ENCODE measurements at places on chromosomes 2 and 18.

DNA sequence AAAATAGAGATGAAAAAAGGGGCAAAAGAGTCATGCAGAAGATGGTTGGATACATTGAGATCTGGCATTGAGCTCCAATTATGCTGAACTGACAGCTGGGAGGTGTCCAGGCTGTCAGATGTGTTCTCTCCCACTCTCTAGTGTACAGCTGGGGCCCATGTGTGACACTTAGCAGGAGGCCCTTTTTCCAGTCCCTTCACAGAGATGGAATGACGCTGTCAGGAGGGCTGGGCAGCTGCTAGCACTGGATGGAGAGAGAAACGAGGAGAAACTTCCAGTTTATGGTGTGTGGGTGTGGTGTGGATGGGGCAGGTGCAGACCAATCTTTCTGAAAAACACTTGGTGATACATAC is 437.7 kb upstream of the HS6ST1 start:
- DNase-seq: no peak

DNA sequence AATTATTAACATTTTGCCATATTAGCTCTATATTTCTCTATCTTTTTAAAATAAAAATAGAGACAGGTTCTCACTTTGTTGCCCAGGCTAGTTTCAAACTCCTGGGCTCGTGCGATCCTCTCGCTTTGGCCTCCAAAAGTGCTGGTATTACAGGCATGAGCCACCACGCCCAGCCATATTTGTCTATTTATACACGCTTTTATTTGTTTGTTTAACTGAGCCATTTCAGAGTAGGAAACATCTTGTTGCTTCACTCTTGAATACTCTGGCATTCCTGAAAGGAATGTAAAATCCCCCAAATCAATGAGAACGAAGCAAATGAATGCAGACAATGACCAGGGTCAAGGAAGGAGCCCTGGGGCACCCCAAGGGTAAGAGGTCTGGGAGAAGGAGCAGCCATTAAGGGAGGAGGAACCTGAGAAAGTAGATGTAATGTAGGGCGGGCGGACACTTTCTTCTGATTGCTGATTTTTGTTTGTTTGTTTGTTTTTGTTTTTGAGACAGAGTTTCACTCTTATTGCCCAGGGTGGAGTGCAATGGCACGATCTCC is 31.7 kb upstream of the RAB1A start:
- DNase-seq: no peak

DNA sequence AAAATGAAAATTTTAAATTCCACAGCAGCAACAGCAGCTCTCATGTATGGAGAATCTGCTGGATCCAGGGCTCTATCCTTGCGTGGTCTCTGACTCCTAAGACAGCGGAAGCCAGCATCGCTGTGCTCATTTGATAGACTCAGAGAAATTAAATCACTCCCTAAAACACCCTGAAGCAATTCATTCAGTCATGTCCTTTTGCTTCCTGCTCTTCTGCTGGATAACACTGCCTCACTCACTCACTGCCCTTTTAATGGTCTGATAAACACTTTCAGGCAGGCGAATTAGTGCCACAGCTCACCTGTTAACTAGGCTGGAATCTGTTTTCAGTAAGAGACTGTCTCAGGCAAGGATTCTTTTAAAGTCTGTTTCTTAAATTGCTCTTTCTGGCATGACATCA is 10.0 kb downstream of the WIPF1 start:
- DNase-seq: no peak

DNA sequence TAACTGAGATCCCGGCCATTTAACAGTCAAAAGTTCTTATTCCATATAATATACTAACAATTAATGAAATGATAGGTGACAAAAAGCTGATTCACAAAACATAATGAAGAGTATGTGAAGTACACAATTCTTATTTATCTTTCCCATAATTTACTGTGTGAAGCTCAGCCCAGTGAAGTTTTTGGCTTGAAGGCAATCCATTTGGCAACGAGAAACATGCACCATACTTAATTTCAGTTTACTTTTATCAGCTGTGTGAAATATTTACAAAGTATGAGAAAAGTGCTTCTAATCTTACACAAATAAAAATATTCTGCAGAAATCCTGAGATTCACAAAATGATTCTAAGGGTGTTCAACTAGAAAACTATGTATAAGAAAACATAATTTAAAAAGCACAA is 12.3 kb downstream of the FAM98A start:
- no peak for DNase-seq

GRCh38 chr2:160784034-160784433 is 290.4 kb upstream of the RBMS1 start:
- DNase-seq: no peak

GRCh38 chr2:147577323-147577997 is 267.4 kb upstream of the ACVR2A start:
- DNase-seq: no peak

DNA sequence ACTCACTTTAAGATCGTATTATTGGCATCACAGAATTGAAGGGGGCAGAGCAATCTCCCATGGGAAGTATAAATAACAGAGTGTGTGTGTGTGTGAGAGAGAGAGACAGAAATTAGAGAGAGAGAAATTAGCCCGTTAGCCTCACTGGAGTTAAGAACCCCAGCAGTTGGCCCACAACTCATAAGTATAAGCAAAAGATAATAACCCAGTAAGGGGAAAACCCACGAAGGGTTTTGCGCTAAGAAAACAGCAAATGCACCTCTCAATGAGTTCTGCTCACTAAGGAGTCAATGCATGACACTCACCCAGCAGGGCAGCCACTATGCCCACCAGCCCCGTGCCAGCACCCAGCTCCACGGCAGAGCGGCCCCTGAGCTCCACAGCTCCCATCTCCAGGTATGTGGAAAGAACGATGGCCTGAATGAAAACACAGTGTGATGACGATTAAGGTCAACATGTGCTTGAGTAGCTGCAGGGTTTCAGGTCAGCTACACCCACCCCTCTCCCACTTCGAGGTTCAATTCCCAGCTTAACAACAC is 3.6 kb downstream of the METTL21A start:
- DNase-seq: no peak

- peak; percentile 9 for DNase-seq
Observed at GRCh38 chr2:207073801-207074678, 91.7 kb downstream of the KLF7 start.

DNA sequence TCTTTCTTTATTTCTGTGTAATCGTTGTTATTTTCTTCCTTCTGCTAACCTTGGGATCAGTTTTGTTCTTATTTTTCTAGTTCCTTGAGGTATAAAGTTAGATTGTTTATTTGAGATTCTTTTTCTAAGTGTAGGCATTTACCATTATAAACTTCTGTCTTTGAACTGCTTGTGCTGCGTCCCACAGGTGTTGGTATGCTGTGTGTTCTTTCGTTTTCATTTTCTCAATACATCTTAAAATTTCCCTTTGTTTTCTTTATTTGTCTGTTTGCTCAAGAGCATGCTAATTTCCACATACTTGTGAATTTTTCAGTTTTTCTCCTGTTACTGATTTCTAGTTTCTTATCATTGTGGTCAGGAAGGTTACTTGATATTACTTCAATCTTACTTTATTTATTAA is 873.8 kb upstream of the GCFC2 start:
- no peak for DNase-seq

DNA sequence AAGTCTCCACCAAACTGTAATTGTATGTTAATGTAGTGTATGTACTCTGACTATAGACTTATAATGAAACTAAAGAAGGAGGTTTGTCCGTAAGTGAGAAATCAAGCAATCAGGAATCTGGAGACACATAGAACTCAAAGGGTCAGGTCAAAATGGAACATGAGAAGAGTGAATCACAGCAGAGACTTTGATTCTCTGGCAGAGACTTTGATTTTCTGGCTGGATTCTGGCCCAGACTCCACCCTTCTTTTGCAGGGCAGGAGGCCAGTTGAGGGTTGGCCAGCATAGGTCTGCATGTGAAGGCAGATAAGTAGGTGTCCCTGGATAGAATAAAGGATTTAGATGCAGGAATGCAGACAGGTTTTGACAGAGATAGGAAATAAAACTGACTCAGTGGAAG is 11.0 kb upstream of the NCKAP5 start:
- no peak for DNase-seq

DNA sequence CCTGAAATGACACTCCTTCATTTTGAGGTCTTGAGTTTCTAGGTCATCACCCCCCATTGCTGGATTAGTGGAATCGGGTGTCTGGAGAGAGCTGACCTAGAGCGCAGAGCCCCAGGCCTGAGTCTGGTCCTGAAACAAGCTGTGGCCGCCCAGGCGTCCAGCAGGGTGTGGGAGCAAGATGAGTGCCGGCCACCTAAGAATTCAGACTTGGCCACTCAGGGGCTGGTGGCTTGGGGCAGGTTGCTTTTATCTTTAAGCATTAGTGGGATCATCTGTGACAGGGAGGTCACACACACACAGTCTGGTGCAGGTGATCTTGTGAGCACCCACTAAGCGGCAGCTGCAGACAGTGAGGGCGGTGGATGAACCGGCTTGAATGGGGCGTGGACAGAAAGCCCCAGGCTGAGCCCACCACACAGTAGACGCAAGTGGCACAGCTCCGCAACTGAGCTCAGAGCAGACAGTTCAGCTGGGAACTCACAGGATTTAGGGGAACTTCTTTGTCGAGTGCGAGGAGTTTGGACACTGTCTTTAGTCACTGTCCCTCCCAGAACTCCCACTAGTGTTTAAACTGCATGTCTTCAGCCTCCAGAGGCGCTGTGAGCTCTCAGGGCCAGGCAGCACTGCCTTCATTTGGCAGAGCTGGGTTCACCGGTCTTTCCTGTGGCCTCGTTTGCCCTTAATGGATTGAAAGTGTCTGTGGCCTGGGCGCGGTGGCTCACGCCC is 21.5 kb downstream of the ITGB1BP1 start:
- DNase-seq: no peak

DNA sequence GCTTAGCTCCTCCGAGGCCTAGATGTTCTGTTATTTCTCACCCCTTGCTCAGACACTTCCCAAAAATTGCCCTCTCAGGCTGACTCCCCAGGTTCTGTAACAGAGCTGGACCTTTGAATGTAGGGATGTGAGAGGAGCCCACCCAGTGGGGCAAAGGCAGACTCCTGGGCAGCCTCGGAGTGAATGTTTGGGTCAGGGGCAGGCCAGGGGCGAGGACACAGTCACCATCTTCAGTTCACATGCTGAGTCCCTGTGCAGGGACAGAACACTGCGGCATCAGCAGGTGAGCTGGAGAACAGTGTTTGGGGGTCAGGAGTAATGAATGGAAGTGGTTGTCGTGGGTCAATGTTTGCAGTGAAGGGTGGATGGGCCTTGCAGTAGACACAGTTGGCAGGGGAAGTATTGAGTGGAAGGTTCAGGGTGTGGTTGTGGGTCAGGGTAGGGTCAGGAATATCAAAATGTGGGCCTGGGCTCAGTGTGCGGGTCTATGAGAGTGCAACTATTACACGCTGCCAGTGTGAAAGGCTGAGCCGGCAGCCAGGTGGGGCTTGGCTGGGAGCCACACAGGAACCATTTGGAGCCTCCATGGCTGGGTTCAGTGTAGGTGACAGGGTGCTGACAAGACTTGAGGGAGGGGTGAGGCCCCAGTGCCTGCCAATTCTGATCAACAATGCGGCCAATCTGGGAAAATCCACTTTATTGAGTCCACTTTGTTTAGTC is 4.4 kb downstream of the IHH start:
- DNase-seq: no peak

DNA sequence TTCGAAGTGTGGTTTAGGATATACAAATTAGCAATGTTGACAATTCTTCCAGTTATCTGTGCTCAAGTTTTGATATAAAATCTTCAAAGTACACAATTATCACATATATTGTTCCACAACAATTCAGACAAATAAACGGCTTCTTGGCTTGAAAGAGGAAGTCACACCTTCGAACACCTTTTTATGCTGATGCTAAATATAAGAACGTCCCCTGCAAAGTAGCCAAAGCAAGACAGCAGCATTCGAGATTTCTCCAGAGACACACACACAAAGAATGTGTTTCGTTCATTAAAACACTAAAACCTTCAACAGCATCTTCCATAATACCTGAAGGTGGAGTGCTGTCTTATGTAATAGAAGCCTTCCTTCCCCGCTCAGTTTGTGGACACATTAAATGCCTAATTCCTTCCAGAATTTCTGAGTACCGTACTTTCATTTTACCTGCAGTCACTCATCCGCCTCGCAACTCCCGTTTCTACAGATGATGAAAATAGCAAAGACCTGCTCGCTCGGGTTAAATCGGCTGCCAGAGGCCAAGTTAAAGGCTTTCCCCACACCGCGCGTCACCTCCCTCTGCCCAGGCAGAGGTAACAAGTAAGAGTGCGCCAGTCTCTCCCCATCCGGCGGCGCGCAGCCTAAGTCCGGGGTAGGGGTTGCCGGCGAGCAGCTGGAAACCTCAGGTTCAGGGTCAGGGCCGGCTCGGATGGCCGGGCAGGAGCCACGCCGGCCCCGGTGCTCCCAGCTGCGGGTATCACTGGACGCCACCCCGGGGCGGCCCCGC is 847 bp downstream of the SERPINE2 start:
- no peak for DNase-seq

DNA sequence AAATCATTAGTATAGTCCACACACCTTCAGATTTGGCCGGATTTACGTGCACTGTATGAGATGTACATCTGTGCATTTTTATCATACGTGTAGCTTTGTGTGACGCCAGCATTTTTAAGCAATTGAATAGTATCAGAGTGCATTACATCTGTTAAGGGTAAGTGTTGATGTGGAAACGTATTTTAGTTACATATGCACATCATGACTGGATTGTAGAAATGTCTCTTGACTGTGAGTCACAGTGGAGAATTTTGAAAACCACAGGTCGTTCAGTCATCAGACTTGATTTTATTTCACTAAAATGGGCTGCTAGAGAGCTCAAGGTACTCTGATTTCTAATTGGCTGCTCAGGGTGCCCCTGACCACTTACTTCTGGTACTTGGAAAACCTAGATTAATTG is 5.4 kb upstream of the GPBAR1 start:
- no peak for DNase-seq

DNA sequence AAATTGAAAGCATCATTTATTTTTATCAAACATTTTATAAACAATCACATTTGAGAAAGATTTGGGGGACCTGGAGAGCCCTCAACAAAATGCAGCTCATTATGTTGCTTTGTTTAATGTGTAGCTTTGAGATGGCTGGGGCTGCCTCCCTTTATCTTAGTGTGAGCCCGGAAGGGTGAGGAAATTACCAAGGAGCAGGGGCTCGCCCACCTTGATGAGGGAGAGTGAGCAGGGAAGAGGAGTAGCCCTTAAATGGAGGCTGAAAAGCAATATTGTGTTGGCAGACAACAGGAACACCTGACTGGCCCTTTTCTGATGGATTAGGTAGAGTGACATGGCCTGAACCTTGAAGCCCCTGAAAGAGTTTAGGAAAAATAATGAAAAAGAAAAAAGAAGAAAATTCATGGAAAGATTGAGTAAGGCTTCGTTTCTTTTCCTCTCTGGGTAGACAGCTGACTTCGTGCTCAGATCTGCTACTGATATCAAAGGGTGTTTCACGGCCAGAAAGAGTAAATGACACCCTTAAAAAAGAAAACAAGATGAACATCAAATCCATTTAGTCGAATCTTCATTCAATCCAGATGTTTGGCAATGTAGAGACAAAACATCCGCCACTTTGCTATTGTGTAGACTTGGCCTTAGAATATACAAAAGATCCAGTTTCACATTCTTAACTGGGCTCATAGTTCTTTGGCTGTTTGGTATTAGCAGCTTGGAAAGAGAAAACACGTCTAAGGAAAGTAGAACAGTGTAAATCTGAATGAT is 206.5 kb upstream of the TCF4 start:
- no peak for DNase-seq

Measured in stimulated activated CD4-positive, alpha-beta T cell treated with anti-CD3 and anti-CD28 coated beads, Interleukin-1b, Interleukin-23, amount 100 ng/mL, for 1 hour (primary cell).